T1000 (cell line): ENCODE measurements at places on chromosomes 11 and 22.
A peak's percentile ranks its signal among the peaks of the same experiment; 100 is the strongest.

DNA sequence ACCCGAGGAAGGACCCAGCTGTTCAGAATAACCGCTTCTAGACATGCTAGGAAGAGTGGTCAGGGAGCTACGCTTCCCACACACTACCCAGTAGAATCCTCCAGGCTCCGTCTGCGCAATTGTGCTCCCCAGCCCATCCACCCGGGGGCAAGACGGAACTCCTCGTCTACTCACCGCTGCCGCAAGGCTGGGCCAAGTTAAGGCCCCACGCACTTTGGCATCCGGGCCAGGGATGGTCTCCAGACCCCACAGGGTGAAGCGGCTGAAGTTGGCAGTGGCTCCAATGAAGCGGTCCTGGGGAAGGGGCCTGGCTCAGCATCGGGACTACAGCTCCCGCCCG, 757 bp downstream of the RNASEH2C start:
- DNase-seq, result peak; percentile 45

DNA sequence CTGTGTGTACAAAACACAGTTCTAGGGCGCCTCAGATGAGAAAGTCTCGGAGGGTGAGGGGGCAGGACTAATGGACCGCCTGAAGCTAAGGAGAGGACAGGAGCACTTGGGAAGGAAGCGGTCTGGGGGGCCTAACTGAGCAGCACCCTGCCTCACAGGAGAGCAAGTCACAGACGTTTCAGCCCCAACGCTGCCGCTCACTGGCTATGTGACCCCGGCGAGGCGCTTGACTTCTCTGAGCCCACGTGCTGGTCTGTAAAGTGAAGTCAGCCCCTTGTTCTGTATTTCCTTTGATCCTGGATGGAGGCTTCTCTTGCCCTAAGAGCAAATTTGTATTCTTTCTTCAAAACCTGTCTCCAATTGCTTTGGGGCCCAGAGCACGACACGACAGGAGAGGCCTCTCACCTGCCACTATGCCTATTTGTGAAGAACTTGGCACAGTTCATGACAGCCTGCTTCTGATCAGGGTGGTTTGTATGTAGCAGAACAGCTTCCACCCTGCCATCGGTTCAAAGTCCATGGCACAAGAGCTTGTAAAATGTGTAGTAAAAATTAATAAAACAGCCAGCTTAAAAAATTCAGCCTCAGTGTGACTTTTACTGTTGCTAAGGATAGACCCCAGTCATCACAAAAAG, 59.1 kb downstream of the WNT11 start:
- DNase-seq, result no peak

DNA sequence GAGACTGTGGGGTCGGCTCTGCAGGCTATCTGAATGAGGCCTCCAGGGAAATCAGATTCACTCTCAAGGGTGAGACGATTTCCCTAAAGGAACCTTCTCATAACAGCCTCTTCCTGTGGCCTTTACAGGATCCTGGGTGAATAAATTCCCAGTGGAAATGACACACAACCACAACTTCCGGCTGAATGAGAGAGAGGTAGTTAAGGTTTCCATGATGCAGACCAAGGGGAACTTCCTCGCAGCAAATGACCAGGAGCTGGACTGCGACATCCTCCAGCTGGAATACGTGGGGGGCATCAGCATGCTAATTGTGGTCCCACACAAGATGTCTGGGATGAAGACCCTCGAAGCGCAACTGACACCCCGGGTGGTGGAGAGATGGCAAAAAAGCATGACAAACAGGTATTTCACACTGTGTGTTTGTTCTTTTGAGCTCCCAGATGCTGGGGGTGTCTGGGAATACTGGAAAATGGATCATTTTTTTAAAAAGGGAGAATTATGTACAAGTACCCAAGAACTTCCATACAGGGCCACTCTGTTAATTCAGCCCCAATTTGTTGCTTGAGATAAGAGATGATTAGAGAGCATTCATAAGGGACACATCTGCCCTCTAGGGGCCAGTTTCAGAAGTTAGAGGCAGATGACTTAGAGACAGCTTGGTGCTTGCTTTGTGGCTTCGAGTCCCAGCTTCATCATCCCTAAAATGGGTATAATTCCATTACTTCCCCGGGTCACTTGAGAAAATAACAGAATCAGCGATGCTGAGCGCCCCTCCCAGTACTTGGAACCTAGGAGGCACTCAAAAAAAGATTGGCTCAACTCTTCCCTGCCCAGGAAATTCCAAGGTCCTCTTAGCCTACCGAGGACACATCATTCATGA, 10.2 kb downstream of the SERPIND1 start:
- DNase-seq, result peak; percentile 49

GRCh38 chr11:16814410-16815046, 76.1 kb downstream of the C11orf58 start:
- no peak for DNase-seq
